ENCODE measurements at places on chromosomes 13 and 19.
A peak's percentile ranks its signal among the peaks of the same experiment; 100 is the strongest.

DNA sequence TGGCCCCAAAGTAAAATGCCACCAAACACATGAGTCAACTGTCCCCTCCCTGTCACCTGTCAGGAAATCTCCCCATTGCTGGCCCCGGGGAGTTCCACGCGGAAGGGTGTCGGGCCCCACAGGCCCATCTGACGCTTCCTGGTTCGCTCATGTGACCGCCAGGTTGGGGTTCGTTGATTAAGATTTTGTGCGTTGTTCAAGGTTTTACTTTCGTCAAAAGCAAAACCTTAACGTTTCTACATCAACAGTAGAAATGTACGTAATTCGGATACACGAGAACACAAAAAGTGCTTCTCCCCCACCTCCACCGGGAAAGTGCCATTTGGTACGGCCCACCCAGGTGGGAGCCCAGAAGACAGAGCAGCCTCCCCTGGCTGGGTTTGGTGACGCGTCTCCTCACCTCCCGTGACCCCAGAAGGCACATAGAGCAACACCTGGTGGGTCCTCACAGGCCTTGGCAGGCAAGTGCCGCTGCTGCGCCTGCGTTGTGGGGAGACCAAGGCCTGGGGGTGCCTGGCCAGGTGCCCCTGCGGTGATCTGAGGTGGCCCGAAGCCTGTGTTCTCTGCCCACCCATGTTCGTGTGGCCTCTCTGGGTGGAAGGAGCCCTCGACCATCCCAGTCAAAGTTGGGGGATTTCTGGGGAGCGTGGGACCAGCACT is 161.6 kb downstream of the KDM4B start:
- DNase-seq = peak; percentile 12

GRCh38 chr13:110249326-110249725 is 57.6 kb downstream of the COL4A1 start:
- no peak for DNase-seq

- DNase-seq = no peak
Measured at GRCh38 chr13:80173224-80173623, 167.7 kb downstream of the SPRY2 start.

GRCh38 chr19:15828121-15828610 is 12.7 kb upstream of the OR10H1 start:
- DNase-seq = no peak

DNA sequence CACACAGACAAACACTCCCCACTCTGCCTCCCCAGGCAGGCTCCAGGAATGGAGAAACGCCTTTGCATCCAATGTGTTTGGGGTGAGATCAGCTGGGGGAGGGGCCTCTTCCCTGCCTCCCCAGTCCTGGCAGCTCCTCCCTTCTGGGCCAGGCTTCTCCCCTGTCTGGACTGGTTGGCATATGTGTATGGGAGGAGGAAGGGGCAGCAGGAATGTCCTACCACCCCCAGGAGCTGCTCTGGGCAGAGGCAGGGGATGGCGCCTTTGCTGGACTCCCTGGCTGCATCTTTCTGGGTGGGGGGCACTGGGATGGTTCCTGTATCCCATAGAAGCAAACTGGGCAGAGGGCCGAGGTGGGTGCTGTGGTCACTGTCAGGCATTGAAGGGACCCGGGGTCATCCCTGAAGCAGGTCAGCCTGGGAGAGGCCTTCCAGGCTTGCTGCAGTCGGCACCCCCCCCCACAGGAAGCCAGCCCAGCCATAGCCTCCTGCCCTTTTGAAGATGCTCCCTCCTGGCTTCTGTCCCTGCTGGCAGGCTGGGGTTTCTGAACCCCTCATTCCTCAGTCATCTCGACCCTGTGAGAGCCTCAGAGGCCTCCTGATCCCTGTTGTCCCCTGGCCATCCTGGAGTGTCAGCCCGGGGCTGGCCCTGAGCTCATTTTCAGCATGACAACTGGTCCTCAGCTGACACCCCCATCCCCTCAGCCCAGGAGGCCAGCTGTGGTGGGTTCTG is 21.2 kb upstream of the SLC7A10 start:
- DNase-seq = no peak

GRCh38 chr19:9828551-9829063 is 889 bp downstream of the UBL5 start:
- DNase-seq = no peak

DNA sequence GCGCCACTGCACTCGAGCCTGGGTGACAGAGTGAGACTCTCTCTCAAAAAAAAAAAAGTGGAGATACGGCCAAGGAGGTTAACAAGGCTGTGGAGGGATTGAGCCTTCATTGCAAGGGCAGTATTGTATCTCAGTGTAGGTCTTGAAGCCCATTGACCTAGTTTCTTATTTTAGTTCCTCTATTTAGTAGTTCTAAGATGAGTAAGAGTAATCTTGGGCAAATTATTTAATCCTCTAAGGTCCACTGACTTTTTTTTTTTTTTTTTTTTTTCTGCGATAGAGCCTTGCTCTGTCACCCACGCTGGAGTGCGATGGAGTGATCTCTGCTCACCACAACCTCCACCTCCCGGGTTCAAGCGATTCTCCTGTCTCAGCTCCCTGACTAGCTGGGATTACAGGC is 14.3 kb upstream of the ILF3 start:
- DNase-seq = no peak

DNA sequence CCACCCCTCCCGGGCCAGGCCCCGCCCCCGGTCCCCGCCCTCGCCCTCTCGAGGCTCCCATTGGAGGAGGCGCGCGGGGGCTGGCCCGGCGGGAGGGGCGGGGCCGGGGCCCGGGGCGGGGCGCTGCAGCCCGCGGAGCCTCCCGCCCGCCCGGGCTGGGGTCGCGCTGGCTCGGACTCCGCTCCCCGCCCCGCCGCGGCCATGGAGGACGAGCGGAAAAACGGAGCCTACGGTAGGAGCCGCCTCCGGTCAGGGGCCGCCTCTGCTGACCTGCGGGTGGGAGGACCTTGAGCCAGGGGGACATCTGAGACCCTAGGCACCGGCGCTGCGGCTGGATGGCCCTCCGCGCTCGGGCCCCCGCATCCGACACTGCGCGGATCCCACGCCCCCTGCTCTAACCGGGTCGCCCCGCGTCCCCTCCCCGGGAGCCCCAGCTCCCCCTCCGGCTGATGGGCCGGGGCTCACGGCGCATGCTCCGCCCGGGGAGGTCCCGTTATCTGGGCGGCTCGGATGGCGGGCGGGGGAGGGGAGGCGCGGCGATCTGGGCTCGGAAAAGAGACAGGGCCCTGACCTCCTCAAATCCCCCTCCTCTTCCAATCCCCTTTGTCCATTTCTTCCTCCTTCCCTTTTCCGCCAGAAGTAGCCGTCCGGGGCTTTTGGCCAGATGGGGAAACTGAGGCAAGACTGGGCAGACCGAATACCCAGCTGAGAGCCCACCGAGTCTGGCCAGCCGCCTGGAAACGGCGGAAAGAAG is 15.4 kb upstream of the AP1M2 start:
- DNase-seq = peak; percentile 78

GRCh38 chr13:95603887-95604555 is 40.5 kb downstream of the DZIP1 start:
- DNase-seq = no peak

Measured in stimulated activated CD8-positive, alpha-beta memory T cell treated with anti-CD3 and anti-CD28 coated beads, Interleukin-7, amount 100 ng/mL, for 1 hour (primary cell).